ENCODE measurements at places on chromosomes 6 and 20.

GRCh38 chr6:156430386-156430785, 346.8 kb upstream of the ARID1B start:
- no peak for DNase-seq

- DNase-seq, result no peak
Measured at GRCh38 chr6:62362097-62362496, 76.1 kb upstream of the KHDRBS2 start.

DNA sequence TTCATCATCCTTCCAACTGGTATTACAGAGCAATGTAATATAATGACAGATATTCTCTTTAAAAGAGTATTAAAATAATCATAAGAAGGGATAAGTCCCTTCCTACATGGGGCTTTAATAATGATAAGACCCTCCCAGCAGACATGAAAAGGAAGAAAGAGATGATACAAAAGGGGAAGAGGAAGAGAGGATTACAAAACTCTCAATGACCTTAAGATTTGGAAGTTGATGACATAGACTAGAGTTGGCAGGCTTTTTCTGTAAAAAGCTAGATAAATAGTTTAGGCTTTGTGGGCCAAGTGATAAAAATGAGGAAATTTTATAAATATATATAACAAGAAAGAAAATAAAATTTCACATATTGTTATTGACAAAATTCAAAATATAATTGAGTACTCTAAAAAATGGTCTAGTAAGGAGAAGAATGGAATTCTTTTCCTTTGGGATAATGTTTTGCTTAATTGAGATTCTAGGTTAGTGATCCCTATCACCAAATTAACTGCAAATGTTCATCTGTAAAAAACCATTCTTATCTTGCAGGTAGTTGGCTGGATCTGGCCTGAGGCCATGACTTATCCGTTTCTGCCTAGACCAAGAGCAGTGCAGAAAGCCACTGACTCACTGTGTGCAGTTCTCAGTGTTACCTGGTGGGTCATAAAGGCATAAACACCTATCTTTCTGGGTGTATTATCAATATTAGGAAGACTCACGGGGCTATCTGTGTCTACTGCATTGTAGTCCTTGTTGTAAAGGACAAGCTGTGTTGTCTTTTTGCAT, 11.0 kb downstream of the RIPOR2 start:
- no peak for DNase-seq

GRCh38 chr6:6659600-6660327, 71.2 kb downstream of the LY86 start:
- no peak for DNase-seq

DNA sequence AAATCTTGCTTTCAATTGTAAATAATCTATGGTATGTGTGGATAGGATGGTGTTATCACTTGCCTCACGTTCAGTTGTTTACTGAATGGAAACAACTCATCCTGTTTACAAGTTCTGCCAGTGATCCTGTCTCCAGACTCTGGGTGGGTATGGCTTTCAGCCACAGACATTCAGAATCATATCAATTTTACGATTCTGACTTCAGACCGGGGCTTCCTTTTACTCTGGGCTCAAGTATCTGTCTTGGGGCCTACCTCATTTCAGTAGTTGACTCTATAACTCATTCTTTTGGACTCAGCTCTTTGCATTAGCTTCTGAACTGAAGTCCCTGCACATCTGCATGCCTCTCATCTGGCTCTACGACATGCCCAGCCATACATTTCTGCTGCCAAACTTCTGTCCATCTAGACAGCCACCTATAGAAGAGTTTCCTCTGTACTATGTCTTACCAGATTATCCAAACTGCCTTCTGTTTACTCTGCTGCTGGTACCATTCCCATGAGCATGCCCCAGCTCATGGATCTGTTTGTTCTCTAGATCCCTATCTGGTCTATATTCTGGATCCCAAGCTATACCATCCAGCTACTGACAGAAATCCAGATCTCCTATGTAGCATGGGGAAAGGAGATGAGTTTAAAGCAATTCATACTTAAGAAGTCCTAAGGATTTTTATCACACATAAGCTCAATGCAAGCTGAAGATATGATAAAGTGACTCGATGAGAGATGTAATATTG, 34.3 kb downstream of the FYN start:
- no peak for DNase-seq

Data from CD4-positive, CD25-positive, alpha-beta regulatory T cell (primary cell).